ENCODE measurements at places on chromosomes 7 and 10. TPM values are rescaled to one million over a fixed set of nuclear protein-coding genes. Genes with fewer than 3 reads are reported as not detected.

SEMA3A gene
- total RNA-seq = 11.4 TPM

INHBA gene
- 0.93 TPM for total RNA-seq

GIMAP4 gene
- 41.7 TPM for total RNA-seq

ASB10 gene
- not detected for total RNA-seq

RAMP3 gene
- 24.6 TPM for total RNA-seq

NEURL1 gene
- total RNA-seq = not detected

MBL2 gene
- not detected for total RNA-seq

GRCh38 chr10:132735341-132735775 is 50.6 kb downstream of the NKX6-2 start:
- no peak for DNase-seq

DNA sequence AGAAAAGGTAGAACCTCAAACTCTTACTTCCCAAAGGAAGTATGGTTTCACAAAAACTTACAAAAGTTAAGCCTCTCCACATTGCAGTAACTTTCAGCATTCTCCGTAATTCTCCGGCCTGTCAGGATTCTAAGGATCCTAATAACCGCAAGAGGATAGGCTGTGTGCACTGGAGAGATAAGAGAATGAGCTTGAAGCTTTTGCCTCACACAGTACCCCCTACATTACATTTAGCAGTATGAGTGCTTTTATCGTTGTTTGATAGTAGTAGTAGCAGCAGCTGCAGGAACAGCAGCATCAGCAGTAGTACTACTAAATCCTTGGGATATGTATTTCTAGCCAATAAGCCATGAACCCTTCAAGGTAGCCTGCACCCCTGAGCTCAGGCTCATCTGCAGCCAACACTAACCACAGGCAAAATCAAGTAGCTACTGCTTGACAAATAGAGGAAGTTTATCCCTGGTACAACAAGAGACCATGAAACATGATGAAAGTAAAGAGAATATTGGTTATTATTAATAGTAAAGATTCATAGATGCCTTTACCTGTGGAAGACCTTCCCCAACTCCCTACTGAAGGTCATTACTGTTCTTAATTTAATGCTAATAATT is 222.6 kb upstream of the CNTNAP2 start:
- DNase-seq = no peak

- no peak for DNase-seq
These were observed 54.2 kb downstream of the PNLIPRP2 start for GRCh38 chr10:116674901-116675423.

DNA sequence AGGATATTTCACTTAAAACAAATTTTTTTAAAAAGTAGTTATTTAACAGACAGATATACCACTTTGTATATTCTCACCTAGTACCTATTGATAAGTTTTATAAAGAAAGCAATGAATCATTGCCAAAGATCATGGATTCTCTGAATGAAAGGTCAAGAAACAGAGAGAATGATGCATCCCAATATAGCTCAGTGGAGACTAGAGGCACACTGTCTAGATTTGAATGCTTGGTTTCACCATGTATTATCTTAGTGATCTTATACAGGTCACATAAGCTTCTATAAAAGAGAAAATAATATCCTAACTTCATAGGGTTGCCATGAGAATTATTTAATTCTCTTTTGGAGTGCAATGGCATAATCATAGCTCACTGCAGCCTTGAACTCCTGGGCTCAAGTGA is 87.0 kb upstream of the LRRN3 start:
- DNase-seq = no peak

GRCh38 chr7:47402941-47403866 is 178.7 kb downstream of the TNS3 start:
- DNase-seq = no peak

DNA sequence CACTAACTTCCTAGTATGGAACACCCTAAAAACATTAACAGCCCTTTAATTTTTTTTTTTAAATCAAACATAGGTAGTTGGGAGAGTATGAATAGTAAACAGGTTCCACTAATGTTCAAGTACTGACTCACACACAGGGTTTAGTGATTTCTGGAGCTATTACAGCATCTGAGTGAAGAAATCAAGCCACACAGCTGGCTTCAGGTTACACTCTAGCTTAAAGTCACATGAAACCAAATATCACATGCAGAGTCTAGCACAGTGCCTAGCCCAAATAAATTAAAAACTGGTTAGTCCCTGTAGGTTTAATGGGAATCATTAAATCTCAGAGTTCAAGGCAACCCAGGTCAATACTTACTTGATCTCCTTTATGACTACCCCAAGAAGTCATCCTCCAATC is 11.6 kb downstream of the PANK1 start:
- no peak for DNase-seq

GRCh38 chr7:39300276-39300675 is 265.9 kb upstream of the YAE1 start:
- no peak for DNase-seq

DNA sequence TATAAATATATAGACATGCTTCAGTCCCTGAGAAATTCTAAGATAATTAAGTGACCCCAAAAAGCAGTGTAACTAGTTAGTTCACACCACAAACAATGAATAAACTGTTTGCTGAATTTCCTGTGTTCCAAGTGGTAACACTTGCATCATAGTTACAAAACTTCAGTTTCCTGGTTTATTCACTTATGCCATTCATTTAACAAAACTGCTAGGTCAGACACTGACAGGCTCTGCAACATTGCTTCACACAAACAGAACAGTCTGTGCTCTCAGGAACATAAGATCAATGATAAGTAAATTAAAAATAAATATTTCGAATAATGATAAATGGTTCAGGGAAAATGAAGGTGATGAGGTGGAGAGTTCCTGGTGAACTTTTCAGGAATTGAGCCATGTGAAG is 133.3 kb upstream of the NAMPT start:
- no peak for DNase-seq

Measured in omental fat pad (tissue), 4 donors.